Fibroblast of lung (primary cell): ENCODE measurements at places on chromosomes 7 and 10. TPM values are rescaled to one million over a fixed set of nuclear protein-coding genes. Genes with fewer than 3 reads are reported as not detected.

DNA sequence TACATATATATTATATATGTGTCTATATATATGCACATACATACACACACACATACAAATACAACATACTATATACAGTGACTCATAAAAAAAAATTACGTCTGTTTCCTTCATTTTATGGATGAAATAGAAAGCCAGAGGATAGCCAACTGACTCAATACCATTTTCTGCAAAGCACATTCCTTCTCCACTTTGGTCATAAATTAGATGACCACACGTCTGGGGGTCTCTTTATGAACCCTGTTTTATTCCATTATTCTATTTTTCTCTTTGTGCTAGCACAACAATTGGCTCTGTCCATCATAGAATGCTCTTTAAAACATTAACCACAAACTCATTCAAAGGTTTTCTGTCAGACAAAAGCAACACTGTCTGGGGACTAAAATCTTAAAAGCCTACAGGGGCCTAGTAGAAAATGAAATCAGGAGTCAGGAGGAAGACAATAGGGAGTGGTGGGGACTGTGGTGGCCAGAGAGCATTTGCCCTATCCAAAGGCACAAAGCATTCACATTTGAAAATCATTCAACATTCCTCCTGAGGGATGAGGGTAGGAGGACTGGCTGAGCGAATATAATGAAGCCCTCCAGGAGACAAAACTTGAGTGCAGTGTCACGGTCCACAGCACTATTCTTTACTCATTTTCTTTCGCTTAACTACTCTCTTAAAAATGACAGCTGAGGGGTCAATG lies 4.3 kb downstream of the CUBN start:
- DNase-seq: no peak

- DNase-seq: no peak
Measured at GRCh38 chr10:62252051-62252450, 16.6 kb downstream of the RTKN2 start.

The CYP2C19 gene
- not detected in 2 replicates for polyA plus RNA-seq

The TEX36 gene
- 0.32 TPM in 1 of 2 replicates, not detected in the other for polyA plus RNA-seq
